ENCODE measurements at places on chromosomes 16 and 17. TPM values are rescaled to one million over a fixed set of nuclear protein-coding genes. Genes with fewer than 3 reads are reported as not detected.

The RNF222 gene
- not detected for total RNA-seq

The LRRC37A gene
- total RNA-seq: 4.5 TPM

The NACA2 gene
- total RNA-seq: not detected

The RNF166 gene
- total RNA-seq: 13.0 TPM

Measured in fibroblast of villous mesenchyme (primary cell).